ENCODE measurements at places on chromosomes 13 and 19.
A peak's percentile ranks its signal among the peaks of the same experiment; 100 is the strongest.

DNA sequence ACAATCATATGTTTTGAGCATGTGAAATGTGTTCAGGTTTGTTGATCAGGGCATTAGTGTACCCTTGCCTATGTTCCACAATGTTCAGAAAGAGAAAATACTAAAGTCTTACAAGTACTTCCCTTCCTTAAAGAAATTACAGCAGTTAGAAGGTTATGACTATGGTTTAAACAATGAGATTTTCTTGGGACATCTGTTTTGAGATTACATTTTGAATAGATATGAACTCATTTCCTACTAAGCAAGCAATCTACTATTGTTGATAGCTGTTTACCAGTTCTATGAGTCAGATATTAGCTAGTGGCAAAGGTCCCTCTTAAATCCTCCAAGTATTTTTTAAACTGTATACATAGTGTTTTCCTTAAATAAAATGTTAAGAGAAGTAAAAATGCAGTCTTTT lies 241.3 kb downstream of the DACH1 start:
- DNase-seq, result no peak

DNA sequence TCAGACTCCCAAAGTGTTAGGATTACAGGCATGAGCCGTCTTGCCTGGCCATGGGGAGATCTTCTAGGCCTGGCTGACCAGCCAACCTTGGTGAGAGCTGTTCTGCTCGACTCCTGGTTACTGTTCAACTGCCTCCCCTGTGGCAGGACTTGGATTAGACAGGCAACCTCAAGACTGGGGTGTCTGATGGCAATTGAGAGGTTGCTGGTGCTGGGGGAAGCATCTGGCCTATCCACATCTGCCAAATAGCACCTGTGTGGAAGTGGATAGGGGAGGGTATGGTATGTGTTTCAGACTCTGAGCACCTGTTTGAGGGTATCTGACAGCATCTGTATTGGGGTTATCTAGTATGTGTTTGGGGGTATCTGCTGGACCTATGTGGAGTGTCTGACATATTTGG lies 44.7 kb downstream of the ARHGEF18 start:
- no peak for DNase-seq

- no peak for DNase-seq
These were observed 8.7 kb downstream of the FIZ1 start for GRCh38 chr19:55590617-55591016.

DNA sequence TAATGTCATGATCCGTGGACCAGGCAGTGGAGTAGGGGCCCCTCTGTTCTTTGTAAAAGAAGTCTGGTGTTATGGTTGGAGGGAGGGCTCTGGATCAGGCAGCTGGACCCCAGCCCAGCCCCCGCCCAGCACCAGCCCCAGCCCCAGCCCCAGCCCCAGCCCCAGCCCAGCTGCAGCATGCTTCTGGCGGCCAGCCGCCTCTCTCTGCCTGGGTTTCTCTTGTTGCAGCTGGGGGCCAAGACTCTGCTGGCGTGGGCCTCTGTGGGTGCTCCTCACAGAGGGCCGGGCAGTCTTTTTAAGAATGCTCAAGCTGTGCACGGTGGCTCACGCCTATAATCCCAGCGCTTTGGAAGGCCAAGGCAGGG lies 17.9 kb downstream of the DOT1L start:
- peak; percentile 27 for DNase-seq

- no peak for DNase-seq
These were observed 99.7 kb downstream of the GPC6 start for GRCh38 chr13:93326234-93326811.

DNA sequence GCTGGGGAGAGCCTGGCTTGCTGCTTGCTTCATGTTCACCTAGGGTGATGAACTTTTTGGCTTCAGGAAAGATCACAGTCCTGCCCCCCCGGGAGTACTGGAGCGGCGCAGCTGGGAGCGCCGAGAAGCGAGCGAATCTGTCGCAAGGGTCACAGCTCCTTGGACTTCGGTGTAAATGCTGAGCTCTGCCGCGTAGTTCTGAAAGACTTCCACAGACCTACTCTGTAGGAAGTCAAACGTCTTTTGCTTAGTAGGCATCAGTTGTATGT lies 2.7 kb downstream of the ING1 start:
- no peak for DNase-seq

GRCh38 chr19:31560086-31561060 lies 211.1 kb upstream of the TSHZ3 start:
- DNase-seq, result no peak

- DNase-seq, result peak; percentile 8
These were observed 4.7 kb downstream of the EPS8L1 start for GRCh38 chr19:55080121-55080967.

DNA sequence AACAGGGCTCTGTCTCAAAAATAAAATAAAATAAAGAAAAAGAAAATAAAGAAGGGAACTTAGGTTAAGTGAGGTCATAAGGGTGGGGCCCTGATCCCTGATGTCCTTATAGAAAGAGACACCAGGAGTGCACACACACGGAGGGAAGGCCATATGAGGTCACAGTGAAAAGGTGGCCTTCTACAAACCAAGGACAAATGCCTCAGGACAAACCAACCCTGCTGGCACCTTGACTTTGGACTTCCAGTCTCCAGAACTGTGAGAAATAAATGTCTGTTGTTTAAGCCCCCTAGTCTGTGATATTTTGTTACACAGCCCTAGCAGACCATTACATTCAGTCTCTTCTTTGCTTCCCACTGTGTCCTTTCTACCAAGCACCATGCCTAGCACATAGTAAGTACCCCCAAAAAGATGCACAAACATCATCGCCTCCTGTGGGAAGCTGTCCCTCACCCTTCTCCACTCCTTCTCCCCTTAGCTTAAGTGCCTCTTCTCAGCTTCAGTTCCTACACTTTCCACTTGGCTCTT lies 8.4 kb upstream of the ZBTB32 start:
- DNase-seq, result no peak

- DNase-seq, result no peak
These were observed 5.9 kb downstream of the WIZ start for GRCh38 chr19:15443838-15444237.

DNA sequence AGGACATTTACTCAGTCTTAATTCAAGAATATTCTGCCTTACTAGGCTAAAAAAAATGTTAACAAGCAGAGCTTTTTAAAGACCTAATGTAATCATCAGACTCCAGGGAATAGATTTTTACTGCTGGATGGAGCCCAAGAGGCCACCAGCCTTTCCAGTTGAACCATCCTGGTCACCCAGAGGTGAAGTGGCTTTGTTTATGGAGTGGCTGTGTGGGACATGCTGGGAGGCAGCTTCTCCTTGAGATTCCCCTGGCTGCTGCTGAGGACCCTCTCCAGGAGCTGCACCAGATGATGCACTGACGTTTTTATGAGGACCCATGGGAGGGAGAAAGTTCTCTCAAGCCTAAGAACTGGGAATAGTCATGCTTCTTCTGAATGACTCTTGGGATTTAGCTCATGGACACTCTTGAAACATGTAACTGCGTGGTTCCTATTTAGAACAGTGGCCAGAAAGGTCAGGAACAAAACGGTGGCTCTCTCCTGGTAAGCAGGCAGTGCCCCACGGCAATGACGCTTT lies 205.9 kb upstream of the MIR17HG start:
- DNase-seq, result no peak

GRCh38 chr13:73693215-73693614 lies 441.0 kb downstream of the KLF12 start:
- DNase-seq, result no peak

GRCh38 chr19:4115050-4115817 lies 8.7 kb downstream of the MAP2K2 start:
- DNase-seq, result no peak

GRCh38 chr19:27796540-27796939 lies 1416.4 kb downstream of the UQCRFS1 start:
- DNase-seq, result no peak

- DNase-seq, result no peak
These were observed 49.9 kb upstream of the RFXAP start for GRCh38 chr13:36769126-36769525.

- no peak for DNase-seq
These were observed 46.9 kb downstream of the FGF9 start for GRCh38 chr13:21717817-21718216.

DNA sequence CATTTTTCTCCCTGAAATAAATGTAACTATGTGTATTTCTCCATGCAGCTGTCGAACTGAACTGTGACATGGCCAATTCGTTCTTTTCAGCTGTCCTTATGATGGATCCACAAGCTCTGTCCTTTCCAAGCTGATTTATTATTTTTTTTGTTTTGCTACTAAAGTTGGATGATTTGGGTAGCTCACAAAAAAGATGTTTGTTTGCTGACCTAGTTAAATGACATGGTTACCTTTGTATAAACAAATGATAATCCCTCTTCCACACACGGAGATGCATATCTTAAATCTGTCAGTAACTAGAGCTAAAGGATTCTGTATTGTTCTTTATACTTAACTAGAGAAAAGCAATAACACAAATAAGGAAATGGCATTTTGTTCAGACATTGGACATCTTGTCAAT lies 884.3 kb upstream of the PCDH20 start:
- no peak for DNase-seq

- DNase-seq, result no peak
These were observed 11.5 kb upstream of the KANK2 start for GRCh38 chr19:11208561-11209471.
